ENCODE measurements at places on chromosomes 4 and X.

DNA sequence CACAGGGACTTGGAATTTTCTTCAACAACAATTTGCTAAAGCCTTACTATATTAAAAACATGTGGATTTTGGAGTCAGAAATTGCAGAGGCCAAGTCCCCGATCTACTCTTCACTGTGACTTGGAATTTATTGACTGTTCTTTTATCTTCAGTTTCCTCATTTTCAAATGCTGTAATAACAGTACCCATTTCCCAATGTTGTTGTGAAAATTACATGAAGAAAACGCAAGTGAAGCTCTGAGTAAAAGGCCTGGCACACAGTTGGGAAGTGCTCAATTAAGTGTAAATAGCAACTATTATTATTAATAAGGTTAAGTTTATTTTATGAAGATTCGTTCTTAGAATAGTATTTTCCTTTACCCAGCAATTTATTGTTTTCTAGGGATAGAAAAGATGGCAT lies 15.7 kb downstream of the STBD1 start:
- no peak for DNase-seq

DNA sequence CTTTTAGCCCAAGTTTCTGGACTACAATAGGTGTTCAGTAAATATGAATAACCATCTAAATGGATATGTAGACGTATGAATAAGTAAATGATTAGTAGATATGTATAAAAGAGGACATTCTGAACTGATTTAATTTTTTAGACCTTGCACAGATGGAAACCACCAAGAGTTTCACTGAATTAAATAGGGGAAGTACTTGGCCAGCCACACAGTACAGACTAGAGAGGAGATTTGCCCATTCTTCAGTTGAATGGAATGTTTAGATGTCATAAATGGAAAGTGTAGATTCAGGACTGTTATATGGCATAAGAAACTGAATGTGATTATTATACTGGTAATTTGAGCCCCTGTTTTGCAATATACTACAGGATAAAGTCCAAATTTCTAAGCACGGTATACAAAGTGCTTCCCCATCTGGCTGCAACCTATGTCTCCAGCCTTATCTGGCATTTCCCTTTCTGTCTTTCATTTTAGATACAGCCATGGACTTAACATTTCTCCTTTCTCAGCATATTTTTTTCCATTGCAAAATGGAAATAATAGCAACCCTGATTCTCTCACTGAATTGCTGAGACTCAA lies 137.8 kb upstream of the HS3ST1 start:
- no peak for DNase-seq

- no peak for DNase-seq
These were observed 1418.7 kb downstream of the FSTL5 start for GRCh38 chr4:160745126-160745525.

GRCh38 chr4:148565801-148566200 lies 123.6 kb upstream of the NR3C2 start:
- DNase-seq = no peak

- DNase-seq = no peak
These were observed 45.5 kb downstream of the TMEM144 start for GRCh38 chr4:158255727-158256324.

- no peak for DNase-seq
These were observed 1.5 kb downstream of the MAB21L2 start for GRCh38 chr4:150583287-150584110.

GRCh38 chr4:78568640-78569305 lies 17.2 kb downstream of the ANXA3 start:
- no peak for DNase-seq

GRCh38 chrX:125782184-125782583 lies 383.9 kb downstream of the DCAF12L2 start:
- DNase-seq = no peak

- DNase-seq = no peak
These were observed 7.6 kb upstream of the PCDH19 start for GRCh38 chrX:100417681-100418080.

GRCh38 chrX:101357166-101357795 lies 8.7 kb upstream of the TIMM8A start:
- no peak for DNase-seq

GRCh38 chr4:159002950-159003349 lies 99.9 kb upstream of the RAPGEF2 start:
- no peak for DNase-seq

GRCh38 chrX:28946846-28947245 lies 359.6 kb downstream of the IL1RAPL1 start:
- DNase-seq = no peak

DNA sequence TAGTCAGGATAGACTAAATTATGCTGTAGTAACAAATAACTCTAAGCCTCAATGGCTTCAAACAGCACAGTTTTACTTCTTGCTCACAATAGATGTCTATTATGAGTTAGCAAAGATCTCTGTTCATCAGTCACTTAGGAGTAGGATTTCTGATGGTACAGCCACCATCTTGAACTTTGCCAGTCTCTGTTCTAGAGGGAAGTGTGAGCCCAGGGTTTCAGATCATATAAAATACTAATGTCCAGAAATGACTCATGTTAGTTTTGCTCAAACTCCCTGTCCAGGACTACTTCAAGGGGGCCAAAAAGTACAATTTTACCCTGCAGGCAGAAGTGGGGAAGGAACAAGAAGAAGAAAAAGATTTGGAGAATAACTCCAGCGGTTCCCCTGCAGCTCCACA lies 77.1 kb upstream of the LSM6 start:
- DNase-seq = no peak

- no peak for DNase-seq
These were observed 54.5 kb downstream of the POLA1 start for GRCh38 chrX:24748196-24748595.

DNA sequence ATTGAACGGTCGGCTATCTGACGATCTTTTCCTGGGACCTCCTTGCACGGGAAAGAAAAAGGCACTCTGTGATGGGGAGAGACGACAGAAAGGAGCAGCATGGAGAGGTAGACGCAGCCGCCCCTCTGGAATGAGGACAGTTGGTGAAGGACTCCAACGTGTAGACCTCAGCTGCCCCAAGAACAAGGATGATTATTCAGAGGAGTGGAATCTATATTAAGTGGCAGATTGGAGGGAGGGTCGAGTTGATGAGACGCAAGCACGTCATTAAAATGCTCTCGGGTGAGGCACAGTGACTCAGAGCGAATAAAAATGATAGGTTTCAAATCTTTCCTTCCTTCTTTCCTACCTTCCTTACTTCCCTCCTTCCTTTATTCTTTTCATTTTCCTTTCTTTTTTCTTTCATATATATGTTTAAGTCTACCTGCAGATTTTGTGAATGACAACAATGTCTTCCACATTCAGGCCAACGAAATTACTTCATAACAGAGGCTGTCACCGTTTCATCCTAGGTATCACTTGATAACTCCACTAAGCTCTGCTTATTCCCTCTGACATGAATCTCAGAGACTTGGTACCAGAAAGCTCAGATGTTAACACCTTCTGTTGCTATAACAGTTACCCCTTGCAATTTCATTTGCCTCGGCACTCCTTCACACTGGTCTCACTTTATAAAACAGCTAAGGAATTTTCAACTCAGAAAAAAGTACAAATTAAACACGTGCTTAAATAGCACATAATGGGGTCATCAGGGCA lies 110.0 kb upstream of the PPARGC1A start:
- DNase-seq = no peak

DNA sequence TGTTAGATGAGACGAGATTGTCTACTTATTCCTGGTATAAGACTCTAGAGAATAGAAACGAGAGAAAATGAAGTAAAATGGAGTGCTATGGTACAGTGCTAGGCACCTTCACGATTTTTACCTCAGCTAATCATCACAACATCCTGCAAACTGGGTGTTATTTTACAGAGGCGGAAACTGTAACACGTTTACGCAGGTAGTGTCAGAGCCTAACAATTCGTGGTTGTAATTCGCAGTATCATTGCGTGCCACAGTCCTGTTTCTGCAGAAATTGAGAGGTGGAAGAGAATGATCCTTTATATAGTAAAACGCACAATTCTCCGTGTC lies 383 bp upstream of the TBC1D19 start:
- no peak for DNase-seq

DNA sequence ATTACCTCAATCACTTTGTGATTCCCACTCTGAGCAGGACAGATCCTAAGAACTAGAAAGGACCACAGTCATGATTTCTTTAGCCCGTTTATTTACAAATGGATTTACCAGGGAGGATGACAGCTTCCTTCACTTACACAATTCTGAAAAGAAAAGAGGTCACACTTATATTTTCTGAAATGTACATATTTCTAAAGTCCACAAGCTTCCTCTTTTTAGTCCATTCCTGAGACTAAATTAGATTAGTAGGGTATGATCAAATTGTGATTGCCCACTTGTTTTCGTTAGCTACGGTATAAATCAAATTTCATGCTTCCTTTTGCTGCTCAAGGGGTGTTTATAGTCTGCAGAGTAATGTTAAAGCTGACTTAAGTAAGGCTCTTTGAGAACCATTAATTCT lies 7.6 kb upstream of the AMELX start:
- no peak for DNase-seq

DNA sequence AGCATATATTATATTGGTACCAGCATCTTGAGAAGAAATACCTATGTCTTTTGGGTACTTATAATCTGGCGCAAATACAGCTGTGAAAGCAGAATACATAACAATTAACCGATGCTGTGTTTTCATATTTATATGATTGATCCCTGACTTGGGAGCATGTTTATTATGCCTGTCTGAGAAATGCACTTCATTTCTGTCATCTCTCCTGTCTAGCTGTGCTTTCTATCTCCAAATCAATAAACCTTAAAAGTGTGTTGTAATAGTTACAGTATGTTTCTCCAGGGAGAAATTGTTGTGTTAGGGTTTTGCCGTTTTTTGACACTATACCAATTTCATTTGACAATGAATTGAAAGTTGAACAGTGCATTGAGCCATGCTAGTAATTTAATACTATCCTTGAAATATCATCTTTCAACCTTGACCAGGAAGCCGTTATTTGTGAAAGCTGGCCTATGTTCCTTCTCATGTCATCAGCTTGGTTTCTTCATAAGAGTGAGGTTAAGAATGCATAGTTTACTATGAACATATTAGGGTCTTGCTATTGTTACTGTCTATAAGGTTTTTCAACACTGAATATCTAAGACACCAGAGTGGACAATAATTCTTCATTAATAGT lies 206.2 kb upstream of the PCDH18 start:
- DNase-seq = no peak

- no peak for DNase-seq
These were observed 22.1 kb downstream of the NAP1L5 start for GRCh38 chr4:88675543-88675942.

GRCh38 chrX:22276781-22277180 lies 4.1 kb downstream of the CBLL2 start:
- DNase-seq = no peak

- no peak for DNase-seq
These were observed 133.0 kb downstream of the KLHL8 start for GRCh38 chr4:87087420-87087819.

GRCh38 chr4:165355900-165356300 lies 22.9 kb upstream of the CPE start:
- DNase-seq = no peak

DNA sequence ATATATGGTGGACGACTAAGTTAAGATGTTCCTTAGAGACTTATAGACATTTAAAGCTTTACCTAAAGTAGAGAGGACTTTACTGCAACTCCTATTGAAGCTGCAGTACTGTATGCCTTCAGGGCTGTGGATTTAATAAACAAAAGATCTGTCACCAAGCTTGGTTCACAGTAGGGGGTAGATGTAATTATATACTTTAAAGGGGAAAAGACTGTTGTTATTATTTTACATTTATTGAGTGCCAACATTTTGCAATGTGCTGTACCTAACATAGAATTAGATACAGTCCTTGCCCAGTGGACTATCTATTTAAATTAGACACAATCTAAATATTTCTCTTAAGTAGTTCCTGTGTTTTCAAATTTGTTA lies 67.2 kb downstream of the SLIT2 start:
- DNase-seq = no peak

- no peak for DNase-seq
These were observed 44.3 kb downstream of the NELFA start for GRCh38 chr4:1964443-1964842.

DNA sequence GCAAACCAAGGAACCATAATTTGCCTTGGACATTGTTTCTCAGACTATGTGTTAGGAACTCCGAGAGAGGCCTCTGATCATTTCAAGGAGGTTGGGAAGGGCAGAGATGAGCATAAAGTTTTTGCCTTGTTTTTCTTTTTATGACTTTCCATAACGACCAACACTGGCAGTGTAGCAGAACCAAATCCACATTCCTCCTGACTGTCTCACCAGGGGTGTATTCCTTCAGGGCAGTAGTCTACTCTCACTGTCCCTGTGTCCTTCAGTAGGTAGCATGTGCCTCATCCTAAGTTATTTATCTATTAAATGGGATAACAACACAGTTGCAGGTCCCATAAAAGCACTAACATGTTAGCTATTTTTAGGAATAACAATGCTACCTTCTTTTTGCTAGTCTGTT lies 20.8 kb downstream of the EGFL6 start:
- no peak for DNase-seq

DNA sequence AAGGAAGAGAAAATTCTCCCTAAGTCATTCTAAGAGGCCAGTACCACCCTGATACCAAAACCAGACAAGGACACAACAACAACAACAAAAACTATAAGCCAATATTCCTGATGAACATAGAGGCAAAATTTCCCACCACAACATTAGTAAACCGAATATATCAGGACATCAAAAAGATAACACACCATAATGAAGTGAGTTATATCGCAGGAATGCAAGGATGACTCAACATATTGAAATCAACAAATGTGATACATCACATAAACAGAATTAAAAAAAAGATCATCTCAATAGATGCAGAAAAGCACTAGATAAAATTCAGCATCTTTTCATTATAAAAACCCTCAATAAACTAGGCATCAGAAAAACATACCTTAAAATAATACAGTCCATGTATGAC lies 1844.4 kb upstream of the PCDH10 start:
- no peak for DNase-seq

GRCh38 chr4:7815562-7815961 lies 124.1 kb downstream of the AFAP1 start:
- DNase-seq = no peak

- no peak for DNase-seq
These were observed 248.9 kb upstream of the UGT8 start for GRCh38 chr4:114349543-114350175.

GRCh38 chr4:114997576-114998247 lies 115.7 kb downstream of the NDST4 start:
- no peak for DNase-seq

- DNase-seq = no peak
These were observed 1568.4 kb upstream of the TENM3 start for GRCh38 chr4:180674619-180675358.

DNA sequence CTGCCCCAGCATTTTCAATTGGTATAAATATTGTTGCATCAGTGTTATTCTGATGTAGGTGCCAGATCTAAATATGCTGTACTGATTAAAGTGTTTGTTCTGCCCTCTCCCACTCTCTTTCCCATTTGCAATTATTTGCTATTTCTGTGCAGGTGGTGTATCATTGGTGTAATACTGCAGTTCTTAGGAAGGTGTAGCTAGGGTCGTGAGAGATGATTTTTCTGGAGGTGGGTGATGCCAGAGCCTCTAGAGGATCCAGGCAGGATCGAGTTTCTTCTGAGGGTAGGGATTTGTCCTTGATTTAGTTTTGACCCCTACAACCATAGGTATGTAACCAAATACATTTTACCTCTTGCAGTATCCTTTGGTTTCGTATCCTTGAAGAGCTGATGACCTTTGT lies 1.9 kb downstream of the SMAD1 start:
- DNase-seq = no peak
